ENCODE measurements at places on chromosomes 4 and X.

DNA sequence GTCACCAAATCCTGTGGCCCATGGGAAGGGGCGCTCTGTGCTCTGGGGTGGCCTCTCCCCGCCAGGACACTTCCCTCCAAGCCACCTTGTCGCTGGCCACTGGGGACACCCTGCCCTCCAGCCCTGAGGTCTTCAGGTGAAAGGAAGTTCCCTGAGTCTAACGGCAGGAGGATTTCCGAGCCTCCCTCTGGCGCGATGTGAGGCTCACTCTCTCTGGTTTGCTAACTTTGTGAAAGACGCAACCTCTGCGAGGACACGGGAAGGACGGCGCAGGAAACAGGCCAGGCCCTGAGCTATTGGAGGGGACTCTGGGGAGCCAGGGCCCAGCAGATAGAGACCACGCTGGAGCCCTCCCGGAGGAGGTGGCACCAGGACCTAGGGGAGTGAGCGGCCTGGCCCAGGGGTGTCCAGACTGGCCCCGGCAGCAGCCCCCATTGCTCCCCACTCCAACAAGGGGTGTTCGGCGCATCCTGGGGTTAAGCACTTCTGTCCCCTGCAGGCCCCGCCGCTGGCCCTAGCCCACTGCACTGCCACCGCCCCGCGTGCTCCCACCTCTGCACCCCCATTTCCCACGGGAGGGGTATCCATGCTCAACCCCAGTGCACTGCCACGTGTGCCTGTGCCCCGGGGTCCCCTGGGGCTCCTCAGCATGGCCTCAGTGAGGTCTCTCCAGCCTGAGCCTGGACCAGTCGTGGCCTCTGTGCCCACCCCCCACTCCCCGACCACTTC is 72.2 kb upstream of the MXD4 start:
- no peak for DNase-seq

- no peak for DNase-seq
These were observed 28.5 kb downstream of the TRIM2 start for GRCh38 chr4:153232768-153233167.

DNA sequence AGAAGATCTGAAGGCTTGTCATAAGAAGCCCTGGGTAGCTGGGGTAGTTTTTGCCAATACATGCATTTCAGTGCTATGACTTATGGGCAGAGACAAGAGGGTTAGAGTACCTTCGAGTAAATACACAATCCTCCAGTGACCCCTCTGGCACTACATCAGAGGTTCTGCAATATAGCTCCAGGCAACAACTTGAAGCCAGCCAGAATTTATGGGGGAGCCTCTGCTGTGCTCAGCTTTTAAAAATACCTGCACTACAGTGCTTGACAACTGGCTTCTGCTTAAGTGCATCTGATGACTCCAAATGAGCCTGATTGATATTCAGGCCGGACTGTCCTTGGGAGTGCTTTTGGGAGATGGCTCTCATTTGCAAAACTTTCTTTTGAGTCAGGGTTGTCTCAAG is 44.9 kb upstream of the SMAD1 start:
- DNase-seq: no peak

- no peak for DNase-seq
These were observed 114.3 kb downstream of the FBXW7 start for GRCh38 chr4:152421576-152421975.

GRCh38 chr4:124279741-124280140 is 432.8 kb downstream of the ANKRD50 start:
- DNase-seq: no peak

- no peak for DNase-seq
These were observed 4.6 kb upstream of the CCDC120 start for GRCh38 chrX:49054073-49054762.

- no peak for DNase-seq
These were observed 15.0 kb downstream of the BTK start for GRCh38 chrX:101370888-101371504.
